Panc1 (cell line): ENCODE measurements at places on chromosomes 1 and 21. TPM values are rescaled to one million over a fixed set of nuclear protein-coding genes. Genes with fewer than 3 reads are reported as not detected.

Gene JUN
- 70.0 TPM for total RNA-seq

Gene SH3GLB1
- total RNA-seq = 94.3 TPM

Gene INSRR
- not detected for total RNA-seq

Gene RAB7B
- 0.05 TPM for total RNA-seq

Gene RAP1GAP
- 4.6 TPM for total RNA-seq

Gene SLFNL1
- 0.10 TPM for total RNA-seq

Gene GPR52
- total RNA-seq = 0.87 TPM
